ENCODE measurements at places on chromosomes 16 and 17. TPM values are rescaled to one million over a fixed set of nuclear protein-coding genes. Genes with fewer than 3 reads are reported as not detected.

The ETV4 gene
- 10.6 TPM for total RNA-seq

The EIF3C gene
- 880 TPM for total RNA-seq

- H3K4me3 ChIP-seq, result no peak overlapping the region
- H3K4me1 ChIP-seq, result no peaks in the 10 kb centered on the region
- H3K36me3 ChIP-seq, result no peaks in the 10 kb centered on the region
- H3K27me3 ChIP-seq, result peaks cover 3% of the 10 kb centered on the region
- DNase-seq, result peak; percentile 18
- no peak overlapping the region for H3K27ac ChIP-seq
These were observed 46.5 kb downstream of the GAS7 start for GRCh38 chr17:10151667-10152496.

The WFDC1 gene
- total RNA-seq, result not detected
